ENCODE measurements at places on chromosomes 2 and 18.

DNA sequence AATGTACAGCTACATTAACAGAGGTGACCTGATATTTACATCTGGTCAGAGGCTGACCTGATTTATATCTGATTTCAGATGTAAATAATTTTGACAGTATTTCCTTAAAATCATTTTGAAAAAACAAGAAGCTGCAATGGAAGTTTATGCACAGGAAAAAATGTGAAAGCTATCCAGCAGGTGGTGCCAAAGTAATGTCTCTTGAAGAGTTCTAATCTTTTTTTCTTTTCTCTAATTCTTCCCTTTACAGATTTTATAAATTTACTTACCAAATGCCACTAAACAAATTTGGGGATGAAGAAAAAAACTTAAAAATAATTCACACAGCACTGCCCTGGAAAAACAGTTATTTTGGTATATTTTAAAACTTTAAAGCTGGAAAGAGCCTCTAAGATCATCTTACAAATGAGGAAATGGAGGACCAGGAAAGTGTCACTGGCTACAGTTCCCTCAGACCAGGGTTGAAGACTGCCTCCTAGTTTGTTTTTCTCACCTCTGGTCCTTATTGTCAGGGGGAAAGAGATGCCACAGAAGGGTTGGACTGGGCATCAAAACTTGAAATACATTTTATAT, 16.4 kb upstream of the FBLN7 start:
- no peak for DNase-seq

- no peak for DNase-seq
Measured at GRCh38 chr2:73939419-73939818, 12.7 kb downstream of the DGUOK start.

GRCh38 chr18:70332694-70333093, 43.8 kb downstream of the SOCS6 start:
- DNase-seq = no peak

DNA sequence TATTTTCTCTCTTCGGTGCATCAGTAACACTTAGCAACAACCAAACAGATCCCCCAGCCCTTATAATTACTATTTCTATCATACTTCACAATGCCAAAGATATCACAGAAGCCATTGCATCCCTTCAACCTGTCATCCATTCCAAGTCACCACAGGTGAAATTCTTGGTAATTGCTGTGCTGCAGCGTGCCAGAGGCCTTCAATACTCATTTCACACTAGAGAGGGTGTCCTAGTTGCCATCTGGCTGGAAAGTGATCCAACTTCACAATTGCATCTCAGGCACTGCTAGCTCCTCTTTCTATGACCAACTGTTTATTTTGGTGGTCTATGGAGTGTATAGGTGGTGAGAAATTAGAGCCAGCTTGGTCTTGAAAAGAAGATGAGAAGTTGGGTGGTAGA, 131.2 kb downstream of the NUP35 start:
- DNase-seq = no peak

GRCh38 chr2:170177950-170178781, at the start of gene MYO3B:
Gene MYO3B (plus strand): TSS chr2:170178147. CDS start chr2:170178288, 141 bp downstream.
- DNase-seq = no peak
